ENCODE measurements at places on chromosomes 11 and 22.
A peak's percentile ranks its signal among the peaks of the same experiment; 100 is the strongest.

- no peak for DNase-seq
Observed at GRCh38 chr11:44675906-44676305, 50.9 kb upstream of the TSPAN18 start.

- DNase-seq, result no peak
Observed at GRCh38 chr11:721247-721740, 15.3 kb downstream of the EPS8L2 start.

DNA sequence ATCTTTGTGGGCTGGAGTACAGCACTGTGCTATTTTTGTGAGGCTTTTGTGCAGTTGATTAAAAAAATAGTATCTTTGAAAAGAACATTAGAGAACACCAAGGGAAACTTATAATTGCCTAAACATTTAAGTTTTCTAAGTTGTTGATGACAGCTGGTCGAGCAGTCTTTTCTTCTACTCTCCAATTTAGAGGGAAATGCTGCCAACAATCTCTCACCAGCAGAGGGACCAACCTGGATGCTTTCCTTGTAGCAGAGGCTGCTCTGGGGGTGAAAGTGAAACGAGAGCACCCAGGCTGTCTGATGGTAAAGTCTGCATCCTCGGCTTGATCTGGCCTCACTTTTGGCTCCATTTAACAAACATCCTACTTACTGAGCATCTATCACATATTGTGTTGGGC lies 1286.5 kb upstream of the TENM4 start:
- DNase-seq, result peak; percentile 13

- DNase-seq, result no peak
Observed at GRCh38 chr22:43008509-43008908, 6.4 kb downstream of the PACSIN2 start.

DNA sequence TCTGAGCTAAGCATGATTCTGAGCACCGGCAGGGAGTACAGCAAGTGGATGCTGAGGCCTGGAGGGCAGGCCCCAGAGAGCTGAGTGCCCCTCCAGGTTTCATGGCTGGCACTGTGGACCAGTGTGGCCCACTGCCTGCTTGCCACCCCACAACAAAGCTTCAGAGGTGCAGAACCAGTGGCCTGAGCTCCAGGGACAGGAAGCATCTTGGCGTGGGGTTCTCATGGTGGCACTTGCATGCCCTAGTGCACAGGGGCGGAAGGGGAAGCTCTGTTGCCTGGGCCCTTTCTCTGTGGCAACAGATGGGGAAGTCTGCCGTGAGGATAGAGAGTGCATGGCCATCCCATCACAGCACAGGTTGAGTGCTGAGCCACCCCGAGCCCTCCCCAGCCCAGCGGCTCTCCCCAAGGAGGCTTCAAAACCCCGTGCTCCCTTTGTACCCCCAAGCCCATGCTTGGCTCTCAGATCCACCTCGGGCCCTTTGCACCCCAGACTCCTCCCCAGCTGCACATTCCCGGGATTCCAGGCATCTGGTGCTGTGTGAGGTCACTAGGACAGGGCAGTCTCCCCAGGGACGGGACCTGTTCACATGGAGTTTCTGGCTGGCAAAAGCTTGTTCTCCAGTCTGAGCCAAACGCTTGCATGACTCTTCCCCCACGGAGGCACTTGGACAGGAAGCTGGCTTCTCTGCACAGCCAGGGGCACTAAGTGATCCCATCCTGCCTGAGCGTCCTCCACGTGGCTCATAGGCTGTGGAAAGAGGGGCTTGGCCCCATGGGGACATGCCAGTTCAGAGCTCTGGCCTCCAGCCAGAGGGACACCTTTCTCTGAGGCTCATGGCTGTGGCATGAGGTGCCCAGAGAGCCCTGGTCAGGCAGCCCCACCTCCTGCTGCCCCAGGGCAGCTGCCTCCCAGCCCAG lies 4.2 kb downstream of the SLC25A1 start:
- DNase-seq, result peak; percentile 92

All from fibroblast of mammary gland (primary cell).